ENCODE measurements at places on chromosomes 6 and 20.

GRCh38 chr20:16664020-16664419 lies 65.8 kb upstream of the SNRPB2 start:
- no peak for DNase-seq

- no peak for DNase-seq
Measured at GRCh38 chr6:40903456-40903855, 135.6 kb downstream of the UNC5CL start.

DNA sequence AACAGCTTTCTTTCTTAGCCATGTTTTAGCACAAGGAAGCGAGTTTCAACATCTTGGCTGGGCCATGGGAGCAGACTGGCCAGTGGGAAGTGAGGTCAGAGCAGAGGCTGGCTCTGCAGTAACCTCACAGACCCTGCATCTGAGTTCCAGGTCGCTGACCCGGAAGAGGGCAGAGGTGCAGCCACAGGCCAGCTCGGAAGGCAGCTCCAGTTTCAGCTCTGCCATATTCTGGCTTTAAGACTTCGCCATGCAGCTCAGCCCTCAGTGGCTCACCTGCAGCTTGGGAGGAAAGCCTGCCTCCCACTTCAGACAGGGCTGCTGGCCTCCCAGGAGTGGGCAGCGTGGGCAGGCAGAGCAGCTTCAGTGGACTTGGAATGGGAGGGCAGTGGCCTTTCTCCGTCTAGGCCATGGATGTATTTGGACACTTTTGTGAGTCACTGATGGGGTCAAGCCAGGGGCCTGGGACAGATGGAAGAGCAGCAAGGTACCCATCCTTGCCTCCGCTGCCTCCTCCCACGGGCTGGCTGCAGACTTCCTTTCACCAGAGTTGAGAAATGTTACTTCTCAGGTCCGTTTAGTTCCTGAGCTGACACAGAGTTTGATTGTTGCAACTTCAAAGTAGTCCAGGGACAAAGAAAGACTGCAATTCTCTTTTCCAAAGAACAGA lies 18.5 kb downstream of the CST8 start:
- DNase-seq: peak; percentile 5

GRCh38 chr6:138600726-138601125 lies 101.4 kb upstream of the NHSL1 start:
- no peak for DNase-seq

DNA sequence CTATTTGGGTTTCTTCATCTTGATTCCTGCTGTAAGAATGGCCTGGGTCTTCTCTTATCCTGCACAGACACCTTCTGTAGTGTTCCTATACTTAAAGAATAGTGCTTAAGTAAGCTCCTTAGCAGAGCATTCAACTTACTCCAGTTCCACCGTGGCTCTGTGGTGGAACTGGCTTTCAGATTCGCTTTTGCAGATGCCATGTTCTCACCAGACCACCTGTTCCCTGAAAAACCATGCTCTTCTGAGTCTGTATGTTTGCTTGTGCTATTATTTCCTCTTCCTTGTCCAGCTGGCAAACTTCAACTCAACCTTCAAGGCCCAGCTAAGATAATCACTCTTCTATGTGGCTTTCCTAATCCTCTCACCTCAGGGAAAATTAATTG lies 4.9 kb downstream of the ELMO2 start:
- DNase-seq: no peak

GRCh38 chr6:45946352-45946751 lies 69.3 kb downstream of the CLIC5 start:
- peak; percentile 71 for DNase-seq

GRCh38 chr6:6721606-6722005 lies 133.1 kb downstream of the LY86 start:
- no peak for DNase-seq

DNA sequence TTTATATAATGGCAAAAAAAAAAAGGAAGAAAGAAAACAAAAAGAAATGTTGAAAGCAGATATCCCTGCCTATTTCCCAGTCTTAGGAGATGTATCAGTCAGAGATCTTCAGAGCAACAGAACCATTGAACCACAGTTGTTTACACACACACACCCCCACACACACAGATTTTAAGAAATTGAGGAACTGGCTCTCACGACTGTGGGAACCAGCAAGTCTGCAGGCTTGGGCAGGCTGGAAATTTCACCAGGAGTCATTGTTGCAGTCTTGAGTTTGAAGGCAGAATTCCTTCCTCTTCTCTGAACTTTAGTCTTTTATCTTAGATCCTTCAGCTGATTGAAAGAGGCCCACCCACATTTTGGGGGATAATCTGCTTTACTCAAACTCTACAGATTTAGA lies 380.9 kb downstream of the CDKAL1 start:
- DNase-seq: no peak

DNA sequence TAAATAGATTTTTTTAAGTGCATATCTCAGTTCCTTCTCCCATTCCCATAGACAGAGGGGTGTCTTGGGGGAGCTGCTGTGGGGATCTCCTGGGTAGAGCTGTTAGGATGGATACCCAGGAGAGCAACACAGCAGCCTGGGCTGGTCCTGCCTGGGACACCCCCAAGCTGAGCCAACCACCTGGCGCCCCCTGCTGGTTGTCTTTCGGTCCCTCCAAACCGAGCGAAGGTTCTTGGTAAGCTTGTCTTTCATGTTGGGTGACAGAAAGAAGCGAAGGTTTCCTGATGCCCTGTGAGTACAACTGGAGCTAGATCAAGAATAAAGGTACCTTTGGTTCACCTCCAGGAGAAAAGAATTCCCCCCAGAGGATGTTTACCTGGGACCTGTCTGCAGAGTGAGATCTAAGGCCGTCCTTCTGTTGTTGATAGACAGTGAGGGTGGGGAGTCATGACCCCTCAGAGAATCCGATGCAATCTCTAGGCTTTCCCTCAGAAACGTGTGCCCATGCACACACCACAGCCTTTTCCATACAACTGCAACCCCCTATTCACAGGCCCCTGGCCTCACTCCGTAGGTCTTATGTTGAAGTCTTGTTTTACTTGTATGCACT lies 50.8 kb downstream of the SNX9 start:
- no peak for DNase-seq

- DNase-seq: no peak
Measured at GRCh38 chr6:7786214-7786661, 60.3 kb downstream of the BMP6 start.

DNA sequence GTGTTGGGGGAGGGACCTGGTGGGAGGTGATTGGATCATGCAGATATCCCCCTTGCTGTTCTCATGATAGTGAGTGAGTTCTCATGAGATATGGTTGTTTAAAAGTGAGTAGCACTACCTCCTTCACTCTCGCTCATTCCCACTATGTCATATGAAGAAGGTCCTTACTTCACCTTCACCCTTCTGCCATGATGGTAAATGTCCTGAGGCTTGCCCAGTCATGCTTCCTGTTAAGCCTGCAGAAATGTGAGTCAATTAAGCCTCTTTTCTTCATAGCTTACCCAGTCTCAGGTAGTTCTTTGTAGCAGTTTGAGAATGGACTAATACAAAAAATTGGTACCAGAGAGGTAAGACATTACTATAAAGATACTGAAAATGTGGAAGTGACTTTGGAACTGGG lies 425.9 kb downstream of the HTR1B start:
- no peak for DNase-seq

- DNase-seq: no peak
Measured at GRCh38 chr6:150549674-150550101, 50.0 kb upstream of the PLEKHG1 start.

DNA sequence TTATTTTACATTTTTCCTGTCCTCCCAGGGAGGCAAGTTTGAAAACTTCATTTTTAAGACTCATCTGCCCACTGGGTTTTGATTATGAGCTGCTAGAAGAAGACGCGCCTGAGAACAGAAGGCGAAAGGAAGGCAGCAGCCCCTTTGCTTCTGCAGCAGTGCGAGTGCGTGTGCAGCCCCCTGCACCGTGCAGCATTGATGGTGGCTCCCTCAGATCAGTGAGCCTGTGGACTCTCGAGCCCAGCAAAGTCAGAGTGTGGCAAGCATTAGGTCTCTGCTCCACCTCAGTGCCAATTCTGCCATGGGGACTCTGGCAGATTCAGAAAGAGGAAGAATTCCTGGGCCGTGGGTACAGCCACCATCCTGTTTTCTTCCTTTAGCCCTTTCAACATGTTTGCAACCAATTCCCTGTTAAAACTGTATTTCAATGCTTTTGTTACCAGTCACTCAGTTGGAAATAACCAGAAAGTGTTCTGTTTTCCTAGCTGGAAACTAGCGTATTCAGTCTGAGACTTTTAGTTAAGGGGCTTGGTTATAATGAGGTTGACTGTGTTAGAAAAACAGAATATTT lies 134.8 kb upstream of the OGFRL1 start:
- no peak for DNase-seq

GRCh38 chr20:57934007-57934805 lies 224.4 kb upstream of the PMEPA1 start:
- no peak for DNase-seq

- DNase-seq: no peak
Measured at GRCh38 chr6:93678841-93679454, 259.6 kb upstream of the EPHA7 start.

- DNase-seq: no peak
Measured at GRCh38 chr20:20930500-20930899, 175.7 kb downstream of the LINC00237 start.

DNA sequence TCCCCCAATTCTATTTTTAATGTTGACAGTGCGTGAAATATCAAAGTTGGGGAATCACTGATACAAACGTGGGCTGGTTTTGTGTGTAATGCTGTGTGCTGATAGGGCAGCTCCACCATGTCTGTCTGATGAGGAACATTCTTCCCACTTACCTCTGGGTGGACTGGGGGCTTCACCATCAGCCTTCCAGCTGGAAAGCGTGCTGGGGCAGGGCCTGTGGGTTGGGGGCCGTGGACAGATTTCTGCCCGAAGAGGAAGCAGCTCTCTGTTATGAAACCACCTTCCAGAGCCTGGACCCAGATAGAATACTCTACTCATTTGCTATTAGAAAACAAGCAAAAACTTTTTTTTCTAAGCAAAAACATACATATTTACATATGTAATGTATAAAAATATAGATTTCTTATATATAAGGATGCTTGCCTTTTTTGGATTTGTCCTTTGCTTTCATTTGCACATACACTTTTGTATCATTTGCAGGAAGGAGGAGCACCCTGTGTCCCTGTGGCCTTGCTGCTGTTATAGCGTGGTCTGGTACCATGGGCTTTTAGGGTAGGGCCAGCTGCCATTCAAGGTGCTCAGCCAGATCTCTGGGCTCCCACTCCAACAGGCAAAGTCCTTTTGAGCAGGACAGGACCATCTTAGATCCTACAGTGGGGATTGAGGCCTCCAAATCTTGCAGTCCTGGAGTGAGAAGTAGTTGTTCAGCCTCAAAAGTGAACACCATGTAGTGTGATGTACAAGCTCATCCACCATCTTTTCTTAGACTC lies 48.1 kb downstream of the DUSP22 start:
- no peak for DNase-seq

DNA sequence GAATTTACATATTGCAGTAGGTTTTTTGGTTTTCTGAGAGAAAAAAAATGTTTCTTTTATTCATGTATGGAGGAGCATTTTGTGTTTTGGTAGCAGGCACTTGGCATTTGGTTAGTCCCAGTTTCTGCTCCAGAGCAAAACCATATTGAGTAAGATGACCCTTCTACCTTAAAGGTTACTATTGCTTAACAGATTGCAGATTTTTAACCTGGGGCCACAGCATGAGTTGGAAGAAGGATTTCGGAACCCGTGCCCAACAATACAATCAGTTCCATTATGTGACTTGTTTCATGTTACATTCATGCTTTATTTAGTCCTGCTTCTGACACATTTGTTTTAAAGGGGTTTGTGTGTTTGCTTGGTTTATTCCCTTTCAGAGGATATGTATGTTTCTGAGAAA lies 496.3 kb downstream of the TFAP2B start:
- DNase-seq: no peak

DNA sequence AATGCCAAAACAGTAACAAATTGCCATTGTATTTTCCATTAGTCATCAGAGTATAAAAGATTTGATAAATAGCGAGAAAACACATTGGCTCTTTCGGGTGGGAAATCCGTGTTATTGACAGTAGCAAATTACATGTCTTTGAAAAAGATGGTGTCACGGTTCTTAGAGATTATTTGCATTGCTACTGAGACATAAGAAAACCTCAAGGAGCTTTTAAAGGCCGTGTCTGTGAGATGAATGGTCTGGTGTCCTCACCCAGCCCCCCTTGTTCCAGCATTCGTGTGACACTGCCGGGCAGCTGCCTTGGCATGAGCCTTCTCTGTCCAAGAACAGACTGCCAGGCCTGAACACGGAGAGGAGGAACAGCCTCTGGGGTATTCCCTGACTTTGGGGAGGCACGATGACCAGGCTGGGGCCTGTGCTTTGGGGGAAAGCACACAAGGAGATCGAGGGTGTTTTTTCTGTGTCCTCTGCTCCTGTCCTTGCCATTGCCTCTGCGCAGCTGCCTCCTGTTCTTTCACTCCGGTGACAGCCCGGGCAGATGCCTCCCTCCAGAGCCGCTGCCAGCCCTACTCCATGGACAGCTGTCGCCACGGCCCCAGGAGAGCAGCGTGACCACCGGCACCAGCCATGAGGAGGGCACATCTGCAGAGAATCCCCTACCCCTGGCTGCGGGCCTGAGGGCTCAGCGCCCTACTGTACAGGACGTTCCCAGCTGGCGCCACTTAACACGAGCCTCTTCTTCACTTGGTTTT lies 167.7 kb upstream of the CDYL start:
- DNase-seq: no peak

GRCh38 chr6:14126191-14126590 lies 8.6 kb downstream of the CD83 start:
- DNase-seq: no peak

Data from renal pelvis (tissue), 12 donors.